ENCODE measurements at places on chromosomes 3 and 15. TPM values are rescaled to one million over a fixed set of nuclear protein-coding genes. Genes with fewer than 3 reads are reported as not detected.

- no peak for DNase-seq
These were observed 10.5 kb downstream of the MYRIP start for GRCh38 chr3:39819899-39820298.

SPATA16 gene
- not detected for total RNA-seq

DNA sequence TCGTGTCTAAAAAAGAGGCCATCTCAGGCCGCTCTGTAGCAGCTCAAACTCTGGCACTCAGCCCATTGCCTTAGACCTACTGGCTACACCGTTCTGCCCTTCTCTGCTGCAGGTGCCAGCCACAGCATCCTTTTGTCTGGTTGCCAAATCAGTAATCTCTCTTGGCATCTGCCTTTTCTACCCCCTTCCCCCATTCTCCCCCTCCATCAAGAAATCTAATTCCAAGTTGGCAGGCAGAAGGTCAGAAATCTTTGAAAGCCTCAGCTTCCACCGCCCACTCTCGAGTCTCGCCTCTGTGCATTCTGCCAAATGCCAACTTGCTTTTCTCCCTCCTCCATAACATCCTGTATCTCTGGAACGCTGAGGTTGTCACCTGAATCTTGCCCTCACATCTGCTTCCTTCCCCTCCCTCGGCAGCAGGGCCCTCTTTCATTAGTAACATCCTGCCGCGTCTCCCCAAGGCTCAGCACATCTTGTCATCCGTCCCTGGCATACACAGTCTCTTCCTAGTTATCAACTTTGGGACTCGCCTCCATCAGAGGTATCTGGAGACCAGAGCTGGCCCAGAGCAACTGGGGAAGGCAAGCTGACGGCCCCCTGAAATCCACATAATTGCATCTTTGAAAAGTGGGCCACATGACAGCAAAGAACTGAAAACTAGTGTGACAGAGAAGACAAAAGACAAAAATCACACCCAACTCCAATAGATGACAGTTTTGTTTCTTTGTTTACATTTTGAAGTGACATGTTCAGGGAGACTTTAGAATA, 312.0 kb upstream of the CCDC54 start:
- no peak for DNase-seq

GRCh38 chr15:85642693-85643066, 152.0 kb downstream of the KLHL25 start:
- DNase-seq = no peak

SPINK8 gene
- total RNA-seq = not detected

C3orf85 gene
- not detected for total RNA-seq

DNA sequence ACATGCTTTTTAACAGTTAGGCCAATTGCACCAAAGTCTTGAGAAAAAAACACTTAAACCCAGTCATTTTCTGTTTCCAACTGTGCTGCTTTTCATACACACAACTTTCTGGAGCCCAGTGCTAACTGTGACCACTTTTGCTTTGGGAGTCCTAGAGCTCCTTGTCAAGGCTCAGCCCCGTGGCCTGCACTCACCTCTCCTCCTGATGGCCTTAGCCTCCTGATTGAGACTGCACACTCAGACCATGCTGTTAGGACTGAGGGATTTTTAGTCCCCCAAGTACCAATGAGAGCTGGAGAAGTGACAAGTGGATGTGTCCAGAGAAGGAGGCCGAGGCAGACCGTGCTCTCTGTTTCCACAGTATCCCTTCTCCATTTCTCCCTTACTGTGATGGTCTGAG, 15.2 kb upstream of the RARRES1 start:
- DNase-seq = no peak

- no peak for DNase-seq
These were observed 51.9 kb downstream of the RPLP1 start for GRCh38 chr15:69504352-69505040.

GOLGA6D gene
- total RNA-seq = not detected

- DNase-seq = no peak
These were observed 48.0 kb downstream of the RASGRP1 start for GRCh38 chr15:38516626-38517025.

PROK2 gene
- total RNA-seq = not detected

- no peak for DNase-seq
These were observed 126.7 kb downstream of the MTHFS start for GRCh38 chr15:79769933-79770759.

- DNase-seq = no peak
These were observed 72.2 kb downstream of the DZIP3 start for GRCh38 chr3:108661699-108662098.

- no peak for DNase-seq
These were observed 427.1 kb downstream of the SHQ1 start for GRCh38 chr3:72421126-72421525.

- no peak for DNase-seq
These were observed 256.7 kb upstream of the SATB1 start for GRCh38 chr3:18681818-18682345.

GRCh38 chr3:66004244-66004643, 34.5 kb downstream of the MAGI1 start:
- DNase-seq = no peak

TM4SF18 gene
- total RNA-seq = not detected

DNA sequence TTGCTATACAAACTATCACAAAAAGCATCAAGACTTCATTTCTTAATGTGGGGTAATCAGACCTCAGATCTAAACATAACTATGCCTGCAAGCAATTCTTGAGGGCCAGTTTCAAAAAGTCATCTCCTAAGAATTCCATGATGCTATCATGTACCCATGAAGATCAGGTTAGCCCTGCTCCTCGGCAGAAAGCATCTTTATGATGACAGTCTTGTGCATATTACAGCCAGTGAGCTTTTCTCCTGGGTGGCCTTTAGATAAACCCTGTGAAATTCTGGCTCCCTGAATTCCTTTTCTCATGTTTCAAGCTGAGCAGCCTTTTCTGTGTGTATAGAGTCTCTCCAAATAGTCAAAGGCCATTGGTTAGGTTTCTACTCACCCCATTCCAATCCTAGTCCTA, 201.9 kb upstream of the MCTP2 start:
- DNase-seq = no peak

TRH gene
- not detected for total RNA-seq

GRCh38 chr3:157113832-157114505, 46.0 kb downstream of the CCNL1 start:
- DNase-seq = peak; percentile 29

- DNase-seq = no peak
These were observed 78.0 kb downstream of the CPN2 start for GRCh38 chr3:194272861-194273742.

GRCh38 chr3:111924283-111924682, 54.5 kb upstream of the ABHD10 start:
- DNase-seq = no peak

C3orf20 gene
- total RNA-seq = 3.6 TPM

DNA sequence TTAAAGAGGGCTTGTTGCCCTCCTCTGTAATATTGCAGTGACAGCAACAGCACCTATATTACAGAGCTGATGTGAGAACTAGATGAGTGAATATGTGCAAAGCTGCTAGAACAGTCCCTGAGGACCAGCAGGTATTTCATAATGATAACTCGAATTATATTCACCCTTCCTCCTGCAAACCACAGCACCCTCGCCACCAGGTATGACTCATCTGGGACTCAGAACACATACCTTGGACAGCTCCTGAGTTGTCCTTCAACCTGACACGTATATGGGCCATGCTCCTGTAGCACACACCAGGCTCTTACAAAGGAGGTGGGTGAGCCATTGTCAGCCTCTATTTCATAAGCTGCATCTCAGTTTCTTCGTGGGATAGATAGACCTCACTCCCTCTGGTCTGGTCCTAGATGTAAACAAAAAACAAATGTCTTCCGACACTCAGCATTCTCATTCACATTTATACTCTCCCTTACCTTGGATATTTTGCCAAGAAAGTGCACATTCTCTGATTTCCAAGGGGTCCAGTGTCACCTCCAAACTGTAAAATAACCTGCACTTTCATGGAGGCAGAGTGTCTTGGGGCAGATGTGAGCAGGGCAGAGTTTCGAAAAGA, 124.5 kb downstream of the TLE3 start:
- DNase-seq = peak; percentile 48

DNA sequence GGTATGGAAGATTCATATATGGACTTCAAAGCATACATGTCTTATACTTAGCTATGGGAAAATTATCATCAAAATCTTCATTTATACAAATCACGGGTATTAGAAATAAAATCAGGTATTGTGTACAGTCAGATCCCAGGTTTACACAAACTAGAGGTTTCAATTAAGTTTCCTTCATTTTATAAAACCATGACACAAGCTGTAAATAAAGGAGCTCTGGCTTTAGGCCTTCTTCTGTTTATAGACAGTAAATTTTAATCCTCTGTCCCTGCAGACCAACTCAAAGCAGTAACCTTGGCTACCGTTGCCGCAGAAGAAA, 68.8 kb upstream of the CHD2 start:
- DNase-seq = no peak

DNA sequence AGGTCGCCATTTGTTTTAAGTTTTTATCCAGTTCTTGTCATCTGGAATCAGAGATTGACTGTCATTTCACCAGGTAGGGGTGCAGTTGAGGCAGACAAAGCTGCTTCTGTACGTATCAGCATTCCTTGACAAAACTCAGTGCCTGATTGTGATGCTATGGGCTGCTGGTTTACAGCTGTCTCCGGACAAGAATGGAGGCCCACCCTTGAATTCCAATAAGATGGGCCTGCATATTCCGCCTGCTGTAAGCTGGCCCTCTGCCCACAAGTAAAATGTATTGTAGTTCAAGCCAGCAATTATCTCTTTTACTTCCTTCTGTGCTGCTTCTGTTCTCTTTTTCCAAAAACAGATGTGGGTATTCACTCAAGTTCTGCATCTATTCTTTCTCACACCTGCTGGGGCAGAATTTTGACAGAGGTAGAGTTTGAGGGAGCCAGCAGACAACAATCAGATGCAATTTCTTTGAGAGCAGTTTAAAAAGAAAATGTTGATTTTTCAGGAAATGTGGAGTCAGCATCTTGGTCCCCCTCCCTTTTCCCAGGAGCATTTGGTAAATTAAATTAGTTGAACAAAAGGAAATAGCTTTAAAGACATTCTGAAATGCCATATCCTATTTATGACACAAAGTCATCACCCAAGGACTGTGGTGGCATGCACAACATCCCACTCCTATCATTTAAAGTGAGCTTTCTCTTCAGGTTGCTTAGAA, 53.5 kb downstream of the IQCH start:
- no peak for DNase-seq

DNA sequence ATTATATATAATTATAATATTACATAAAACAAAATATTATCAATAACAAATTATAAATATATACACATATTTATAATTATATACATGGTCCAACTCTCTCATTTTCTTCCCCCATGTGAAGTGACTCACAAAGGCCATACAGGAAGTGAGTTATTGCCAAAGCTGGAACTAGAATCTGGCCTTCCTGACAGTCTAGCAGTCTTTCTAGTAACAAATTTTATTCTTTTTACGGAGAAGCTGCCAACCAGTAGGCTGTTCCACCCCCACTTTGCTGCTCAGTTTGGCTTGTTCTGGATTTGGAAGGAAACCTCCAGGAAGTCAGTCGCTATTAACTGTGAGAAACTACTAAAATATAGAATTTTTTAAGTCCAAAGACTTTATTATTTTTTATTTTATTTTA, 79.6 kb downstream of the DHX36 start:
- DNase-seq = no peak

GRCh38 chr3:20589275-20589674, 403.3 kb upstream of the SGO1 start:
- DNase-seq = no peak

- no peak for DNase-seq
These were observed 93.9 kb downstream of the ECT2 start for GRCh38 chr3:172844428-172844827.

GRCh38 chr3:153768561-153769469, 352.4 kb upstream of the ARHGEF26 start:
- peak; percentile 84 for DNase-seq

SAMD7 gene
- total RNA-seq = 0.96 TPM

GRCh38 chr15:100133001-100133400, 208.8 kb downstream of the ADAMTS17 start:
- no peak for DNase-seq
